ENCODE measurements at places on chromosomes 5 and 9.
A peak's percentile ranks its signal among the peaks of the same experiment; 100 is the strongest.

DNA sequence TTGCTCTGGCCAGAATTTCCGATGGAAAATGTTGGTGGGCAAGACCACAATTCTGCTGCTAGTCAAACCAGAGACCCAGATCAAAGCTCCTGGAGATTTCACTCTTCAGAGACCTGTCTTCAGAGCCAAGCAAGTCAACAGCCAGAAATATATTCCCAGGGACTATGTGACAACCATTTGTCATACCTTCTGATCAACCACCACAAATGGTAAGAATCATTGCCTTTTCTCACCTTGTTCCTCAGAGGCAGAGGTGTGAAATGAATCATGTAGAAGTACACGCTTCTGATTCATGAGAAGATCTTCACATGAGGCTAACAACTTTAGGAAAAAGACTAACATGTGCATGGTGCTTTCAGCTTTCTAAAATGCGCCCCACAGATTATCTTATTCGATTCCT lies 53.5 kb downstream of the SUSD1 start:
- no peak for DNase-seq

- DNase-seq: no peak
These were observed 3.9 kb upstream of the HK3 start for GRCh38 chr5:176902911-176903664.

- DNase-seq: no peak
These were observed 35.9 kb upstream of the POC5 start for GRCh38 chr5:75753182-75753581.

GRCh38 chr5:73596705-73597328 lies 29.2 kb upstream of the ARHGEF28 start:
- DNase-seq: no peak

DNA sequence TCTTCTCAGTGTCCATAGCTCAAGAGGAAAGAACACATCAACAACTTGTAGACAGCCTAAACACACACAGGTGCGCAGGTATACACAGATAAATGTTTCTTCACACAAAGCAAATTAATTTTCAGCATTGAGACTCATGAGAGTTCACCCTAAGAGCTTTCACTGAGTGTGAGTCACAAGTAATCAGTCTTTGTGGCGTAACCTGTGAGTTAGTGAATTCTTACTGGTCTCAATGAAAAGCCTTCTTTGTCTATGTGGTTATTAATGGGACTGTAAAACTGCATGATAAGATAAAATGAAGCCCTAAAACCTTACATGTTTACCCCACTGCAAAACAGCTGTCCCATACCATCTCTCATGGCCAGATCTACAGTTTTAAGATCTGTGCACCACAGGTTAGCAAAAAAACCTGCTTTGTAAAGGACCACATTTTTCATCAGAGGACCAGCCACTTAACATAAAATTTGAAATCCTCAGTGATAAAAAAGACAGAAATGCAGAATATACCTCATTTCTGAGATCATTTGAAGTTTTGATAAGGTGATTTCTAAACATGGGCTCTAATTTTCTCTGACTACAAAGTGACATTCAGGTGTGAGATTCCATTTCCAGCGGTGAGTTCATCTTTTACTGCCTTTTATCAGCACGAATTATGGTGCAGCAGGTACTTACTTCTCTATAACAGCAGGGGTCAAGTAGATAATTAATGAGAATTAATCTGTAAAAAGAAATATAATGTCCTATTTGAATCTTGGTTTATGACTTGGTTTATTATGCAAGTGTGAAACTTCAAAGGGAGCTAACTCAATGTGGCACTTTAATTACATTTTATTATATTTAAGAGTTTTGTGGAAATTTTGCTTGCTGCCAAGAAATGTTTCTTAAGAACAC lies 335.7 kb upstream of the PIK3R1 start:
- no peak for DNase-seq

DNA sequence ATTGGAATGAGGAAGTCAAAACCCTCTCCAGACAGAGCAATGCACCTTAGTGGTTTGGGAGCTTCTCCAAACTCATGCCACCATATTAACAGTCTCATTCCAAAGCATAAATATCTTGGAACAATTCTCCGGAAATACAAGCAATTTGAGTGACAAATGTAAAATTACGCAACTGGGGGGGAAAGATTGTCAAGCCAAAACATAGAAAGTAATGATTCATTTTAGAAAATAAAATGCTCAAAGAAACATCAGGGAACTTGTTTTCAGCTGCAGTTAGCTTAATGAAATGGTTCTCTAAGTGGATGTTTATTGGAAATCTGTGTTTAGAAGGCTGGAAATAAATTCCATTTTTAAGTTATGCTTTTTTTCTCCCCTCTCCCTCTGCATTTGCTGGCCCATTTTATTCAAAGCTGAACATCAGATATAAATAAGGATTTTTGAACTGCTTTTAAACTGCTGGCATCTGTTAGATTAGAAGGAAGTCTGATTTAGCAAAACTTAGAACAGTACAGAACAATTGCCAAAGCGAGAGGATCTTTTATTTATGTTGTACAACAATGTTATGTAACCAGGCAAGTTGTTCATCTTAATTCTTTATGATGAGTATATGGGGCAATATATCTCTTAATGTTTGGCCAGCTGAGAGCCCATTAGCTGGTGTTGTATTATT lies 551.9 kb downstream of the PRELID2 start:
- no peak for DNase-seq

- DNase-seq: no peak
These were observed 146.4 kb downstream of the SGCD start for GRCh38 chr5:156473269-156473908.

- no peak for DNase-seq
These were observed 1.7 kb downstream of the FBP2 start for GRCh38 chr9:94591876-94592275.

DNA sequence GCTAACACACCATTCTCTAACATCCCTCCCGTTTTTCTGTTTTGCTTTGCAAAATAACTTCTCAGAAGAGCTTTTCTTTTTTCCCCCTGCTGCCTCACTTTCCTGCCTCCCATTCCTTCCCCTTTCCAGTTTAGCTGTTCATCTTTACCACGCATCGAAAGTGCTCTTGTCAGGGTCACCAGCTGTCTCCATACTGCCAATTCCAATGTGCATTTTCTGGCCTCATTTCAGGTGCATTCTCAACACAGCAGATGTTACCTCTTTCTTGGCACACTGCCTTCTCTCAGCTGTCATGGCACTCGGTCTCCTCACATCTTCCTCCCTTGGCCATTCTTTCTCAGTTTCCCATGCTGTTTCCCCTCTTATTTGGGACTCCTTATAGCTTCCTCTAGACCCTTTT lies 9.5 kb downstream of the ARSK start:
- DNase-seq: peak; percentile 19

DNA sequence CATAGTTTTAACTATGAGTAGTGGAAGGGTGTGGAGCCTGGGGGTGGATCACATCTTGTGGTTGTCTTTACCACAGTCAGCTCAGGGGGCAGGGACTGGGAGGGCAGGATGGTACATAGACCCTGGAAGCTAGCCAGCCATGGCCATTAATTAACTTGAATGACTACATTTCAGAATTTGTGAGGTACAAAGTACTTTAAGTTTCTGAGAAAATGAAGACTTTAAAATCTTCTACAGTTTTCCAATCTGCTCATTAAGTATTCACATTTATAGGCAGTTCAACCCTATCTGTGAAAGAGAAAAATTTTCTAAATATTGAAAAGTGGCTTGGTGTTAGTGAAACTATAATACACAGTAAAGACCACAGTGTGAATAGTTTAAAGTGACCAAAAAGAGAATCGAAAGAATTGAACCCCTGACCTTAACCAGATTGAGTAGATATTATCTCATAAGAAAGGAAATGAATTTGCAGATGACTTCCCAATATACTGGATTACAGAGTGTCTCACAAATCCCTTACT lies 234.2 kb upstream of the MEF2C start:
- no peak for DNase-seq

- DNase-seq: no peak
These were observed 193.6 kb downstream of the SREK1 start for GRCh38 chr5:66337626-66338226.

DNA sequence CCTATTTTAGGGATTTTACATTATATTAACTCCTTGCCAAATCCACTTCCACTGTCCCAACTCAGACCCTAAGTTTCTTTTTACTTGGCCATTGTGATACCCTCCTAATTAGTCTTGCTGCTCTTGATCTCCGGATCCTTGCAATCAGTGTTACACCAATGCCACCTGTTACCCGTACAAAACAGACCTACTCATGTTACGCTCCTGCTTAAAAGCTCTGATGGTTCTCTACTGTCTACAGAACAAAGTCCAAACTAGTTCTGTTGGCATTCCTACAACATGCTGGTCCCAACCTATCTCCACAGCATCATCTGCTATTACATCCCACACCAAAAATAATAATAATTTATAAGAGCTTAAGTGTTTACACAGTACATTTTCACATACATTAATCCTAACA lies 9.8 kb downstream of the ECPAS start:
- no peak for DNase-seq

GRCh38 chr5:132756542-132756941 lies 9.3 kb downstream of the CCNI2 start:
- DNase-seq: no peak

DNA sequence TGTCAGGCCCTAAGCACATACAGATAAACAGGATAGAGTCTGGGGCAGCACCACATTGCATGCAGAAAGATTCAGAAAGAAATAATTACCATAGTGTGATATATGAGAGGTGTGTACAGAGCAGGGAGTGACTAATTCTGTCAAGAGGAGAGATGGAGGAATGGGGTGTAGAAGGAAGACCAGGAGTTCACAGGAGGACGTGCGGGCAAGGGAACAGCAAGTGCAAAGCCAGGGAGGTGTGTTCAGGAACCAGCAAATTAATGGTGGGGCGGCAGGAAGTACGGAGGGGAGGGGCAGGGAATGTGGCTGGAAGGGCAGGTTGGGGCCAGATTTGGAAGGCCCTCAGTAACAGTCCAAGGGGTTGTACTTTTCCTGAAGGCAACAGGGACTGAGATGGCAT lies 17.4 kb downstream of the EGR1 start:
- no peak for DNase-seq

DNA sequence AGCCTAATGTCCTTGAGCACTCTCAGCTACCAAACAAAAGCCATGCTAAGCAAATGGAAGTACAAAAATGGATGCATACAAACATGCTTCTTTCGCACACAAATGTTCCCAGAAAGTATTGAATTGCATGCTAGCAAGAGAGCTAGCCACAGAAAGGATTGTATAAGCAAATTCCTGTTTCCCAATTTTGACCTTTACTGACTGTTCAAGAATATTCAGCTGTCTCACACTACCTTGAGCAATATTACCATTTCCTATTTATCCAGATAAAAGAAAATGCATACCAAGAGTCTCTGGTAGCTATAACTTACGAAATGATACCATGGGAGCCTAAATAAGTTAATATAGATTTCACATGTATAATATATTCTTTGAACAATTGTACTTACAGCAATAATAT lies 264.6 kb downstream of the TMEM167A start:
- no peak for DNase-seq

DNA sequence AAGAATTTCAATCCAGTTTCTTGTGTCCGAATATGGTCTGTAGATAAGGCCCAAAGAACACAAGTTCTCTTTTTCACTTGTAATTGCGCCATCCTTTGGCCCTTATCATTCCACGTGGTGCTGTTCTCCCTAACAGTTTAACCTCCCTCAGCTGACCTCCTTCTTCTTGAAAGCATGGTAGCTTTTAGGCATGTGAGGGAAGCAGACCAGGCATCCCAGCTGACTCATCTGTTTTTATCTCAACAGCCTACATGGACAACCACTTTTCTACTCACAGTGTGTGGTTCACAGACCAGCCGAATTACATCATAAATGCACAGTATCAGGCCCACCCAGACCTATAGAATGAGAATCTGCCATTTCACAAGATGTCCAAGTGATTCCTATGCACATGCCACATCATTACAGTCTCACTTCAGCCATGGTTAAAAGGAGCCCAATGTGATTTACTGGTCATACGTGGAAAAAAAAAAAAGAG lies 26.9 kb upstream of the PLIN2 start:
- no peak for DNase-seq

- DNase-seq: peak; percentile 65
These were observed 990.4 kb upstream of the ACO1 start for GRCh38 chr9:31394015-31394473.

- DNase-seq: no peak
These were observed 18.4 kb downstream of the ENC1 start for GRCh38 chr5:74622122-74622521.

- no peak for DNase-seq
These were observed 447.8 kb downstream of the PDE4D start for GRCh38 chr5:59445741-59446140.

DNA sequence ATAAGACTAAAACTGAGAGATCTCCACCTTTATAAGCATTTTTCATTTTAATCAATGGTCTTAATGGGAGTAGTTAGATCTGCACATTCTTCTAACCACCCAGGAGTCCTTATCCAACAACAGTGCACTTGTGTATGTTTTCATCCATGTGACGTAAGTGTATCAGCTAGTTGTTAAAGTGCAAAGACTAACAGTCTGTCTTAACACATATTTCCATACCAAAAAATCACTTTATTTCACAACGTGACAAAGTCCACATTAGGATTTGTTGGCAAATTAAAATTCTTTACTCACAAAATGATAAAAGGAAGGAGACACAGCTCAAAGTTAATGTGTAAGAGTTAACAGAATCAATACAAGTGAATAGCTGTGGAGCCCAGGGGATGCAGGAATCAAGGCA lies 1.9 kb upstream of the SMC2 start:
- DNase-seq: no peak

- DNase-seq: no peak
These were observed 34.1 kb downstream of the PLPP7 start for GRCh38 chr9:131323629-131324028.

DNA sequence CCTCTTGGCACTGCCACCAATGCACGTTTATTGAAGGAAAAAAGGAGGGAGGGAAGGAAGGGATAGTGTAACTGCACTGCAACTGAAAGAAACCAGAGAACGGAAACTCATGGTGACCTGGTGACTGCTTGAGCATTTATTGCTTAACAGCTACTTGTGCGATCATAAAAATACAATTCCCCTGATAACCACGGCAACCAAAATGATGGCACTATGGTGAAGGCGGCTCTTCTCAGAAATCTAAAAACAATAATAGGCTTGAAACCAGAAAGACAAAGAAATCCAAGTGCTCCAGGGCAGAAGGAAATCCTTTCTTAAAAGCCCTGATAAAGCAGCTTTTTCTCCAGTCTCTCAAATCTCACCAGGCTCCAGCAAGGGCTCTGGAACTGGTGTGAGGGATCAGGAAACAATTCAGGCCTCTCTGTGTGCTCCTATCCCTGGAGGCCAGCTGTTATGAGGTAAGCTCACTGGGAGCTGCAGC lies 1.9 kb downstream of the FBXO10 start:
- no peak for DNase-seq

GRCh38 chr9:134531220-134531970 lies 110.2 kb upstream of the COL5A1 start:
- DNase-seq: no peak

GRCh38 chr5:161036296-161036695 lies 184.3 kb upstream of the ATP10B start:
- no peak for DNase-seq

DNA sequence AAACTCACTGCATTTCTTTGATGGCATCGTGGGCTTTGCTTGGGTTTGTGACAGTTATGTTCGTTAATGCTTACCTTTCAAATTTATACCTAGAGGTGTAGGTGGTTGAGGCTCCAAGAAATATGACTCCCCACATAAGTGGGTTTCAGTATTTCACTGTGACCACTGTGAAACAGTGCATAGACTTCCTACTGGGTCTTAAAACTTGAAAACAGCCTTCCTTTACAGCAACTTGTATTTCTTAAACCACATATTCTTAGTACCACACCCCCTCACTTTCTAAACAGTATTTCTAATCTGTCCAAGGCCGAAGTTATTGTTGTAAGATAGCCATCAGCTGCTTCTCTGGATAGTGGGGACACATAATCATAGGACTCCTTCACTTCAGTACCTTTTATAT lies 48.3 kb downstream of the TMEFF1 start:
- no peak for DNase-seq

- no peak for DNase-seq
These were observed 79.0 kb upstream of the TRIM32 start for GRCh38 chr9:116608064-116608463.

All from NCI-H1092 treated with DMSO at 0.1 percent for 48 hours (cell line).